Activated CD8-positive, alpha-beta memory T cell treated with anti-CD3 and anti-CD28 coated beads for 24 hours (primary cell): ENCODE measurements at places on chromosomes 16 and 17.
A peak's percentile ranks its signal among the peaks of the same experiment; 100 is the strongest.

GRCh38 chr17:31130286-31131224 lies 35.8 kb downstream of the NF1 start:
- no peak for DNase-seq

- peak; percentile 53 for DNase-seq
These were observed 114.1 kb downstream of the PITPNC1 start for GRCh38 chr17:67491009-67491680.

DNA sequence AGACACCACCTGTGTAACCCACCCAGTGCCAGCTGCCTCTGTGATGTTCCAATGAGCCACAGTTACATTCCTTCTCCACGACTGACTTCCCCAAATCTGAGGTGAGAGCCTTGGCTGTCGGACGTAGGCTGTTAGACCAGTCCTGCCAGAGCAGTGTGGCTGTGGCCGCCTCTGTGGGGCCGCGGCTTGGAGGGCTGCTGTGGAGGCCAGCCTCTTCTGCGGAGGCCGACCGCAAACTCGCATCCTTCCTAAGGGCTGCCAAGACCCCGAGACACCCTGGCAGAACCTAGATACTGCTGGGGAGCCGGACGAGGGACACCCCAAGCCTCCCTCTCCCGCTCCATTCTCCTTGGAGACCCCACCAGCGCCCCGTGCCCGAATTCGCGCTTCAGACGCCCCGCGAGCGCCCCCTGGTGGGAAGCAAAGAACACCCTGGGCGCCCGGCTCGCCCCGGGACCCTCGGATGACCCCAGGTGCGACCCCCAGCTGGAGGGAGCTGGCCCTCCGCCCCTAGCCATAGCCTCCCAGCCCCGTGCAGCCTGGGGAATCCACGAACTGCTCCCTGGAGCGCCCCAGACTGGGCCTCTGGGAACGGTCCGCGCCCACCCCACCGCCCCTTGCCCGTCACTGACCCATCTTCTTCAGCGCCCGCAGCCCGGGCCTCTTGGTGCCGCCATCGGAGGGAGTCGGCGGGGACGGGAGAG lies 547 bp downstream of the PLCD3 start:
- peak; percentile 84 for DNase-seq

DNA sequence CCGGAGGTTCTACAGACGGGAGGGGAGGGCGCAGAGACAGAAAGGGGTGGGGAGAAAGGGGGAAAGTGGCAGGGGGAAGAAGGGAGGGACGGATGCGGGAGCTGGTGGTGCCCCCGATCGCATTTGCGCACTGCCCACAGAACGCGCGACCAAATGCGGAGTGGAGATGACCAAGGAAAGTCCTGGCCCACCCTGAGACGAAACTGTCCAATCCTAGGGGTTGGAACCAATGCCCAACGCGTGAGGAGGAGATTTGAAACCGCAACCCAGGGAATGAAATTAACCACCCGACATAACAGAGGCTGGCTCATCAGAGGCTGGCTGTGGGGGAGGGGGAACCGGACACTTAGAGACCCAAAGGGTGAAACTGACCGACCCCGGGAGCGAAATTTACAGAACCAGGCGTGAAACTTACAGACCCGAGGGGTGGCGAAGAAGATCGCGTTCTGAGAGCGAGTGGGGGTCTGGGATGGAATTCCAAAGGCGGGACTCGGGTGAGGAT lies 1.4 kb downstream of the HES7 start:
- DNase-seq: peak; percentile 63

DNA sequence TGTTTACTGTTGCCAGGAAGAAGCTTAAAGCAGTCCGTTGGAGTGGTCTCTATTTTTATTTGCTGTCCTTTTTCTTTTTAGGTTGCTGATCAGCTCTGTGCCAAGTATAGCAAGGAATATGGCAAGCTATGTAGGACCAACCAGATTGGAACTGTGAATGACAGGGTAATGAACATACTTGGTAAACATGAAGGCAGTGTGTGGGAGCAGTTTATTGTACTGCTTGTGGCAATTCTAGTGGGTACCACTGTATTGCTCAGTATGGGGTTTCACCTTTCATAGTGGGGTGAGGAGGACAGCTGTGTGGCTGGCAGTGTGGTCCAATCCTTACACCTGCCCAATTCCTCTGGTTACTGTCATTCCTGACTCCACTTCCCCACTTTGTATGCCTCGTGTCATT lies 25.3 kb downstream of the IST1 start:
- no peak for DNase-seq

GRCh38 chr16:82655072-82655714 lies 28.4 kb downstream of the CDH13 start:
- peak; percentile 69 for DNase-seq

DNA sequence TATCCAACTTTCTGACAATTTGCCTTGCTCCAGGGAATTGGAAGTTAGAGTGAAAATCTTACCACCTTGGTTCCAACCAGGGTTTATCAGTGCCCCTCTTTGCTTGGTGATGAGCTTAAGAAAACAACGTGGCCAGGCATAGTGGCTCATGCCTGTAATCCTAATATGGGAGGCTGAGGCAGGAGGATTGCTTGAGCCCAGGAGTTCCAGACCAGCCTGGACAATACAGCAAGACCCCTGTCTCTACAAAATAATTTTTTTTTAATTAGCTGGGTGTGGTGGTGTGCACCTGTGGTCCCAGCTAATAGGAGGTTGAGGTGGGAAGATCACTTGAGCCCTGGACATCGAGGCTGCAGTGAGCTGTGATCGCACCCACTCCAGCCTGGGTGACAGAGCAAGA lies 21.4 kb downstream of the SLC7A6 start:
- no peak for DNase-seq

DNA sequence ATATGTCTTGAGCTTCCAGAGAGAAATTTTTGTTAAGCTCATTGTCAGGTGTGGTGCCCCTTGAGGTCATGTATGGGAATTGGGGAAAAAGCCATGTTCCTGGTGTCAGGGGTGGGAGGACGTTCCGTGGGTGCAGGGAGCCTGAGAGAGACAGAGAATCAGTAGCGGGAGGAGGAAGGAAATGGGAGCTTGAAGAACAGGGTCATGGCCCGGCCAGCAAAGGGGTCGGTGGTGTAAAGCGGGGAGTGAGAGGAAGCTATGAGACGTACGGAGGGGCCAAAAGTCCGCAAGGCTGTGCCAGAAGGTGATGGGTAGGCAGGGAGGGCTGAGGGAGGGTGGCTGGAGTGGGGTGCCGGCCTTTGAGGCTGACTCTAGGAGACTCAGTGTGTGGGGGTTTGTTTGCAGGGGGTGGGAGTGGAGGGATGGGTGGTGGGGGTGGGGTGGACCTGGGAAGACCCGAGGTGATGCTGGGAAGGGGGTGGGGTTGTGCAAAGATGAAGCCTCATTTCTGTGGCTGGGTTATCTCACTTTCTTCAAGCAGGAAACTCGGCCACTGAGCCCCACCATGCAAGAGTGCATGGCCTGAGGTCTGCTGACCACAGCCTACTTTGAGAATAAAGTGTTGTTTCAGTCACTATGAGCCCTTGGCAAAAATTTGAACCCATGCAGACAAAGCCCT lies 63.6 kb downstream of the PLCG2 start:
- DNase-seq: no peak

DNA sequence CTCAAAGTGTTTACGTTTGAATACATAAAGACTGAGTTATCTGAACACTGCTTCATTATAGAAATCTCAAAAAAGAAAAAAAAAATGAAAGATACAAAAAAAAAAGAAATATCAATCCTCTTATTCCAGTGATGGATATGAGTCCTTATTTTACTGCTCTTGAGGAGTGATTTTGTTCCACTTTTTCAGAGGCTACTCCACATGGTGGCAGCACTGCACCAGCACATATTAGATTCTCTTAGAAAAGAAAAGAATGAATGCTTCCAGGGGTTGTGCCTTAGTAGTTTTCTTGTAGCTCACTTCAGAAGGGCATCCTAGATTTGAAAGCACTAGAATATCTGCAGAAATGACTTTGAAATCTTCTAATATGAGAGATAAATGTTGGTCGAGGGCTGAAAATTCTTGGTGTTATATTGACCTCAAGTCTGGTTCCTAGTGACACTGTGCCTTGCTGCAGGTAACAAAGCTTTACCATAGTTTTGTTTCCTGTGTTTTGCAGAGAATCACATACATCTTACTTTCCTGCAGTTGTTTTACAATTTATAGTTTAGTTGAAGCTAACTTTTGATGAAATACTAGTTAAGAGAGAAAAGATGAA lies 25.9 kb downstream of the AP2B1 start:
- no peak for DNase-seq

GRCh38 chr17:42072323-42073187 lies 22.2 kb upstream of the C17orf113 start:
- DNase-seq: no peak
